MCF 10A (cell line): ENCODE measurements at places on chromosomes 3 and 15. TPM values are rescaled to one million over a fixed set of nuclear protein-coding genes. Genes with fewer than 3 reads are reported as not detected.

DNA sequence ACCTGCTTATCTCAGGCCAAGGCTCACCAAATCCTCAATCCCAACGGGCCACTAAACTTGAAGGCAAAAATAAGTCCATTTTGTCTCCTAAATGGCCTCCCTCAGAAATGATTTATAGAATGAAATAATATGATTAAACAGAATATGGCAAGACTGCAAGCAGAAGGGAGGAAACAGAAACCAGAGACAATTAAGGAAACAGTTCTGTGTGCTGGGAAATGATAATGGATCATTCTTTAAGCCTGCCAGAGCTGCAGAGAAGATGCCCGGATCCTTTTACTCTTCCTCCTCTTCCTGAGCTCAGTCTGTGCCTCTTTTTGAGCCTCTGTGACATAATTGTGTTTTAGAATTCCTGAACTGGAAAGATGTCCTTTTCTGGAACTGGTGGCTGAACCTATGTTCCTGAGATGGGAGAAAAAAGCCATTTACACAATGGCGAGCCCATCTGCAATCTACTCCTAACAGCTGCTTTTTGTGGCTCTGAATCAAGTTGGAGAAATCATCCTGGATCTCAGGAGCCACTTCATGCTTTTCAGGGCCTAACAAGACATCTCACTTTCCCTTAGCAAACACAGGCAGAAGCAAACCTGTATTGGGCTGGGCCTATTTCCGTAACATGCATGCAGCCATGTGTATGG lies 2.8 kb upstream of the ABHD2 start:
- DNase-seq, result no peak

DNA sequence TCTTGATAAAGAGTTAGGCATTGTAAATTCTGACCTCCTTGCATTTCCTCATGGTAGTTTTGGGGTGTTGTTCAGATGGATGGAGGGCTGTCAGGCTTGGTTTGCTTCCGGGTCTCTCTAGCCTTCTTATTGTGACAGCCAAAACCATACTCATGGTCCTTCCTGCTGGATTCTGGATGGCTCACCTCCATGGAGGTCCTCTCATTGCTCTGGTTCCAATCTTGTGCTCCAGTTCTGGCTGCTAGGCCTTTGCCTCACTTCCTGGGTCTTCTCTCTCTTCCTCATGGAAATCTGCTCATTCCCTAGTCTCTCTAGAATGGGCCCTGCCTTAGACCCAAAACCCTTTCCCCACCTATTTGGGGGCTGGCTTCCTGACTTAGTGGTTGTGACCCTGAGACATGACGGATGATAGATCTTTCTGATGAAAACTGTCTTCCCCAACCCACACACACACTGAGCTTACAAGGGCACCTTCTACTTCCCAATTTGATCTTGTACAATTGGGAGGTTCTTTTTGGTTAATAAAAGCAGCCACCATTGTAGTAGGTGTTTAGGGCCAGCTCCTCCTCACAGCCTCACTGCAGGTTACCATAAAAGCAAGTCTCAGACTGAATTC lies 66.2 kb upstream of the XCR1 start:
- no peak for DNase-seq

GRCh38 chr3:100899440-100900091 lies 93.7 kb downstream of the ABI3BP start:
- DNase-seq, result no peak

The CCR9 gene
- not detected in 2 replicates for total RNA-seq

DNA sequence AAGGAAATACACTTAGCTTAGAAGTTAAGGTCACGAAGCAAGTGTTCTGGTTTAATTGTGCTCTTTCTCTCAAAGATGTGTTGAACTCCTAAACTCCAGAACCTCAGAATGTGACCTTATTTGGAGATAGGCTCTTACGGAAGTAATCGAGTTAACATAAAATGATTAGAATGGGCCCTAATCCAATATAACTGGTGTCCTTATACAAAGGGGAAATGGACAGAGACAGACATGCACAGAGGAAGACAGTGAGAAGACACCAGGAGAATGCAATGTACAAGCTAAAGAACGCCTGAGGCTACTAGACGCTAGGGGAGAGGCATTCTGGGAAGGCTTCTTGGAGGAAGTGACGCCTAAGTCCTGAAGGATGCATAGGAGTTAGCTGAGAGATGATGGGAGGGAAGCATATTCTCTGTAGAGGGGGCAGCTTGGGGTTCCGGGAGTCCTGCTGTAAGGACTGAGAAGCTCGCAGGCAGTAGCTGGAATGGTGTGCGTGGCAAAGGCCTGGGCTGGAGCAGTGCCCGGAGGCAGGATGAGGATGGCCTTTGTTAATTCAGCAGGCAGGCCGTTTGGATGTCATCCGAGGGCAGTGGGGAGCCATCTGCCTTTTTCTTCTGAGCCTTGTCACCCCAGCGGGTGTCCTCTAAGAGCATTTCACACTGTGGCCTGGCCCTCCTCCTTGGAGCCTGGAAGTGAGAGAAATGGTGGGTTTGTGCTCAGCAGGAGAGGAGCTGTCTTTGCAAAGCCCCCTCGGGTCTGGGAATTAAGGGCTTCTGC lies 513.4 kb downstream of the SHQ1 start:
- no peak for DNase-seq

GRCh38 chr3:127044996-127045395 lies 62.1 kb downstream of the PLXNA1 start:
- peak; percentile 33 for DNase-seq

DNA sequence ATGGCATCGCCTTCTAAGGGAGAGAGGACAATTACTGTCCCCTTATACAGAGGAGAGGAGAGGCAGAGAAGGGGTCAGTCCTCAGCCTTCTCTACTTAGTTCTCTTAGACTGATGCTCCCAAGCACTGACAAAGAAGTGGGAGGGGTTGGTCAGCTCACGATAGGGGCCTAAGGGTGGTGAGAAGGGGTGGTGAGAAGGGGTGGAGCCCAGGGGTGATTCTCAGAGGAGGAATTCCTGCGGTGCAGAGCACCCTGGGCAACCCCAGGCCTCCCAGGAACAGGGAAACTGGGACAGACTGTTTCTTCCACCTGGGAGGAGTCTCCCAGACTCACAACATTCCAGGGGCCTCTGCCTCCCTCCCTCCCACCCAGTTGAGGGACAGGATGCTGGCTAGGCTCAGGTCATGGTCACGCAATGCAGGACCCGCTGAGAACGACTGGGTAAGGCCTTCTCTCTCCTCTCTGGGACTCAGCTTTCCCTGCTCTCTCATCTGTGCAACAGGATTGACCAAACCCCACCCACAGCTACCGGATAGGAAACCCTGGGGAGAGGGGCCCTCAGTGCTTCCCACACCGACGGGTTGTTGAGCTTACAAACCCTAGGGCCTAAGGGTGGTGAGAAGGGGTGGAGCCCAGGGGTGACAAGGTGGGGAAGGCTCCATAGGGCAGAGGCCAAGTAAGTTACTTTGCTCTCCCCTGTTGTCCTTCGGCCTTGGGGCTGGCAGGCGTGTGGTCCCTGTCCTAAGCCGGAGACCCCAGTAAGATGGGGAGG lies 1.5 kb downstream of the TPRA1 start:
- DNase-seq, result peak; percentile 30

The PIERCE2 gene
- total RNA-seq, result 3.5 and 5.0 TPM in 2 replicates

GRCh38 chr3:32046102-32046501 lies 60.3 kb upstream of the GPD1L start:
- DNase-seq, result no peak
